ENCODE measurements at places on chromosomes 6 and 20.

DNA sequence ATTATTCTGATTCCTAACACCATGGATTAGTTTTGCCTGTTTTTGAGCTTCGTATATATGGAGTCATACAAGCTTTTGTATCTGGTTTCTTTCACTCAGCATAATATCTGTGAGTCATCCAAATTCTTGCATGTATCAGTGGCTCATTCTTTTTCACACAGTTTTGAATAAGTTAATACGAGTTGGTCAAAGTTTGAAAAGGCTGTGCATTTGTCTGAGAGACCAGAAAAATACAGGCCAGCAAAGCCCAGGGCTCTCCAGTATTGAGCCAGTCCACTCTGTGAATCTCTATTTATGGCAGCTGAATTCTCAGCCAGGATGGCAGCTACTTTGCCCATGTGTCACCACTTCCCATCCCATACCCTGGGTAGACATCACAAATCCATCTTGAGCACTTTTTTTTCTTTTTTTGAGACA lies 7.2 kb upstream of the CHMP4B start:
- DNase-seq: no peak

GRCh38 chr20:11181966-11182365 lies 508.2 kb upstream of the JAG1 start:
- DNase-seq: no peak

DNA sequence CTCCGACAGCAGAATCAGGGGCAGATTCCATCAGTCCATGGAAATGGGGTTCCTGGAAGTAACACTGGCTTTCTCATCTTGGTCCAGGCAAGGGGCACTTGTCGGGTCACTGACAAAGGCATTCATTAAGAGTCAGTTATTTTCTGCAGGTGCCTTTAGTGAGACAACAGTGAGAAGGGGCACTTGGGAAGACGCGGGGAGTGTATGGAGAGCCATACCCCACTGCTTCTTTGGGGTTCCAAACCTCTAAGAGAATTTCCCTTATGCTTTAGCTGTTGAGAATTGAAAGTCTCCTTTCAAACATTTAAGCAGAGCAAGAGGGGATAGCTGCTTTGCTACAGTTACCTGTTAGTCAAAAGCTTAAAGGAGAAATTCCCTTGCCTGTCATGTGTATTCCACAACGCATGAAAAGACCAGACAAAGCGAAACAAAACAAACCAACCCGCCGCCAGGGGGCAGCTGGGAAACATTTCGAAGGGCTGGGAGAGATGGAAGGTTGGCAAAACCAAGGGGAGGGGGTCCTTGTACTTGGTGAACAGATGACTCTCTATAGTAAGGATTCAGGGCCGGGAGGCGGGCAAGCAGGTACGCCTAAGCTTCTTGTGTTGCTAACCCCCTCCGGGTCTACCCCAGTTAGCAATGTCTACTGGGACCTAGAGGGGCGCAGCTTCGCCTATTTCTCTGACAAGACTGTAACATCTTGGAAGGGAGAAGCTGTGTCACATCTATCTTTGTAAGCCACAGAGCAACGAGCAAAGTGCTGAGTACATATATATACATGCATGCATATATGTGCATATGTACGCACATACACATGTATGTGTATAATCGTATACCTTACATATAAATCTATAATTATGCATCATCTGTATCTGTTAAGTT lies 474.9 kb upstream of the AGPAT4 start:
- DNase-seq: peak; percentile 33

- DNase-seq: no peak
These were observed 88.2 kb downstream of the NOL4L start for GRCh38 chr20:32496811-32497533.

DNA sequence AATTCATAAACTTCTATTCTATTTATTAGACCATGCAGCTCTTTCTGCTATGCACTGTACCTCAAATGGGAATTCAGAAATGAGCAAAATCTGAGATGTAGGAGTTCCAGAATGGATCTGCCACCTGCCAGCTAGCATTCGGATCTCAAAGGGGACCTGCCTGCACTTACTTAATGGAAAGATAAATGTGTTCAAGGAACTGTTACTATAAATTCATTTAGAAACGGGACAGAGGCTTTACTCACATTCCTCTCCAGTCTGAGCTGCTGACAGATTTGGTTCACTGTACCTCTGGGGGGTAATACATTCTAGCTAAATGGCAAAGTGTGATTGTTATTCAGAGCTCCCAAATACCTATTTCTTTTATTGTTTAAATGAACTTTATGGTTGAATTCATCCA lies 384.1 kb downstream of the GRIK2 start:
- no peak for DNase-seq

GRCh38 chr6:21970569-21971300 lies 326.1 kb downstream of the PRL start:
- no peak for DNase-seq

DNA sequence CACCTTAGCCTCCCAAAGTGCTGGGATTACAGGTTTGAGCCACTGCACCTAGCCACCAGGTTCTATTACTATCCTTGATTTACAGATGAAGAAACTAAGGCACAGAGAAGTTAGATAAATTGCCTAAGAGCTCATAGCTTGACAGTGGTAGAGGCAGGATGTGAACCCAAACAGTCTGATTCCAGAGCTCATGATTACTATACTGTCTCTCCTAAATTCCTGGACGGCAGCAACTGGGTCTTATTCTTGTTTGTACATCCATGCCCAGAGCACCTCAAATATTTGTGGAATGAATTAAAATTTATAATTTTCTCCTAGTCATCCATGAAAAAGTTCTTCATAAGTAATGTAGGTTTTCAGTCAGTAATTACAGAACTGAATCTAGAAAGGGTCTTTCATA lies 15.1 kb downstream of the PDSS2 start:
- DNase-seq: no peak

DNA sequence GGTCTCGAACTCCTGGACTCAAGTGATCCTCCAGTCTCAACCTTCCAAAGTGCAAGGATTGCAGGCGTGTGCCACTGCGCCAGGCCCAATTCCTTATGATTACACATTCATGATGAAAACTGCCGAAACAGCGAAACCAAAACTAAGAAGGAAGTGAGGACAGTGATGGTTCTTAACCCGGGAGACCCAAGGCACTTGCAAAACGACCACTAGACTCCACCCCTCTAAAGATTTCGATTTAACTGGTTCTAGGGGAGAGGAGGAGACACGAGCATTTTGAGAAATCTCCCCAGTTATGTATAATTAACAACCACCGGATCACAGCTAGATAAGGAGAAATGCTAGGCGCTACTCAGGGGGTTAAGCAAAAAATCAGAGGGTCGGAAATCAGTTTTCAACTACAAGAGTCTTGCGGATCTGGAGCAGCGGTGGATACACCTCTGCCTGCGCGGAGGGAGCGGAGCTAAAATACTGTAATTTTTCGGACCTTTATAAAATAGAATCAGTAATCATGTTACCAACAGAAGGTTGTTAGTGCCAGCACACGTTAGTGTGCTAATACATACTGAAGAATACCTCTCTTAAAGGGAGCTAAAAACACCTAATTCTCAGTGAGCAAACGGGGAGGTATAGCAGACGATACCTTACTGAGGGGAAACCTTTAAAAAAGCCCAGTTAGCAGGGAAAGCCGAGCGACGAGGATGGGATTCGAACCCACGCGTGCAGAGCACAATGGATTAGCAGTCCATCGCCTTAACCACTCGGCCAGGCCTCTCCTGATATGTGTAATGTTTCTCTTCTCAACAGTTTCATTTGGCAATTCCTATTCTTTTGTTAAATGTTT lies 60.0 kb upstream of the BTN3A2 start:
- peak; percentile 78 for DNase-seq

DNA sequence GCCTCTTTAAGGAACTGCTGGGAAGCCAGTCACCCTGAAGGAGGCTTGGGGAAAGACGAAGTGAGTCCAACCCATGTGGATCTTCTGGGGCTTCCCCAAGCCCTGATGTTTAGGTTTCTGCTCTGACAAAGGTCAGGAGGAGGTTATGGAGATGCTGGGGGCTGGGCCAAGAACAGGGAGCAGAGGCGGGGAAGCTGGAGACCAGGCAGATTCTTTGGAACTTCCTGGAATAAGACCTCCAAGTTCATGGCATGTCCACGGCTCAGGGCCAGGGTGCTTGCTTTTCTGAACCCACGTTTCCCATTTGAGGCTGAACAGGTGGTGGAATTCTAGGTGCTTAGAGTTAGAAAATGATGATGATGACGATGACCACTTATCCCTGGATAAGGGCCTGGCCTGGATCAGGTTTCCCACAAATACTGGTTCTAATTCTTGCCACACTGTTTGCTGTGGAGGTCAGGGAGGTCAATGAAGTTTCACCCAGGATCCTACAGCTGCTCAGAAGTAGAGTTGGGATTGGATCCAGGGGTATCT lies 30.0 kb upstream of the TGM2 start:
- DNase-seq: no peak

- peak; percentile 93 for DNase-seq
These were observed 36.6 kb upstream of the LTV1 start for GRCh38 chr6:143806282-143807102.

- no peak for DNase-seq
These were observed 147.5 kb downstream of the ERMARD start for GRCh38 chr6:169898788-169899480.

DNA sequence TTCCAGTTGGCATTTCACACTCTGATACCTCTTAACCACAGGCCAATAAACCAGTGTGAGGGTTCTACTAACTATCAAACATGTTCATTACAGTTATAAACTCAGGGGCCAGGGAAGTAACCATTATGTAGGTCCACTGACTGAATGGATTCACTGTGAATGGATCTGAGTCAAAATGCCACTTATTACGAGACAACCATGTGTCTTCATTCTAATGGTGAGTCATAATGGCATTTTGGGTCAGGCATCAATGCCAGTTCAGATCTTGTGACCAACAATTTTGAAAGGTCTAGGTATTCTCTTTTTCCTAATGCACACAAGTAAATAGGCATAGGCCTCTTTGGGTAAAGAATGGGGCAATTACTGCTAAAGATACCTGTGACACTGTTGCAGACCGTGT lies 112.2 kb upstream of the HEY2 start:
- DNase-seq: no peak

DNA sequence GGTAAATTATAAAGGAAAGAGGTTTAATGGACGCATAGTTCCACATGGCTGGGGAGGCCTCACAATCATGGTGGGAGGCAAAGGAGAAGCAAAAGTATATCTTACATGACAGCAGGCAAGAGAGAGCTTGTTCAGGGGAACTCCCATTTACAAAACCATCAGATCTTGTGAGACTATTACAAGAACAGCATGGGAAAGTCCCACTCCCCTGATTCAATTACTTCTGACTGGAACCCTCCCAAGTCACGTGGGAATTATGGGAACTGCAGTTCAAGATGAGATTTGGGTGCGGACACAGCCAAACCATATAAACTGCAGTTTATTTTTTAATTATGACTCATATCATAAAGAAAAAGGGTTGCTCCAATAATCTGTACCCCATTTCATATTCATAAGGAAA lies 22.3 kb upstream of the HLA-DQA2 start:
- DNase-seq: no peak

- DNase-seq: no peak
These were observed 169.5 kb downstream of the TFAP2C start for GRCh38 chr20:56798634-56799033.

DNA sequence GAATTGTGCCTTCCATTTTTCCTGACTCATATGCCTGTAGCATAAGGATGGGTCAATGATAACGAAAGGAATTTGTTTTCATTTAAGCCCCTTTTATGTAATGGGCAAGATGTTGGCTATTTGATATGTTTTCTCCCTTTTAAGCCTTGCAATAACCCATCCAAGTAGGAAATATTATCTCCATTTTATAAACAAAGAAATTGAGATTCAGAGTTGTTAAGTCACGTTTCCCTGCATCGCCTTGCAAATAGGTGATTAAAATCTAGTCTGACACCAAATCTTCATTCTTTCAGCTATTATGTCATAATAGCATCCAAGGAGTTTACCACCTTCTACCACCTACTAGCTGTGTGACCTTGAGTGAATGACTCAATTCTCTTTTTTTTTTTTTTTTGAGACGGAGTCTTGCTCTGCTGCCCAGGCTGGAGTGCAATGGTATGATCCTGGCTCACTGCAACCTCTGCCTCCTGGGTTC lies 7.0 kb downstream of the HNF4A start:
- no peak for DNase-seq

GRCh38 chr20:50038169-50038568 lies 55.4 kb downstream of the SNAI1 start:
- no peak for DNase-seq

DNA sequence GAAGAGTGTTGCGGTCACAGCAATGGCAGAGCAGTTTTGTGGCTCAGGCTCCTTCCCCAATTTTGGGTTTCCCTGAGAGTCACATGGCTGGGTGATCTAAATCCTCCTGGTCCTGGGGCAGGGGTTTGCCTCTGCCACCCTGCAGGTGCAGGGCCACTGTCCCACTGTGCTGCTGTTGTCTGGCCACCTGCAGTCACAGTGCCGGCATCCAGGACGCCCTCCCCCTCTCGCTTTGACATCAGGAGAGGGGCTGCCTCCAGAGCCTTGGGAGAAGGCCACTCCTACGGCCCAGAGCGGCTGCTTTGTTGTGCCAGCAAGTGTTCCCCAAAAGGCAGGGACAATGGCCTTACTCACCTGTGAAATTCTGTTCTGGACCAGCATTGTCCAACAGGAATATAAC lies 449.0 kb downstream of the QKI start:
- DNase-seq: no peak

DNA sequence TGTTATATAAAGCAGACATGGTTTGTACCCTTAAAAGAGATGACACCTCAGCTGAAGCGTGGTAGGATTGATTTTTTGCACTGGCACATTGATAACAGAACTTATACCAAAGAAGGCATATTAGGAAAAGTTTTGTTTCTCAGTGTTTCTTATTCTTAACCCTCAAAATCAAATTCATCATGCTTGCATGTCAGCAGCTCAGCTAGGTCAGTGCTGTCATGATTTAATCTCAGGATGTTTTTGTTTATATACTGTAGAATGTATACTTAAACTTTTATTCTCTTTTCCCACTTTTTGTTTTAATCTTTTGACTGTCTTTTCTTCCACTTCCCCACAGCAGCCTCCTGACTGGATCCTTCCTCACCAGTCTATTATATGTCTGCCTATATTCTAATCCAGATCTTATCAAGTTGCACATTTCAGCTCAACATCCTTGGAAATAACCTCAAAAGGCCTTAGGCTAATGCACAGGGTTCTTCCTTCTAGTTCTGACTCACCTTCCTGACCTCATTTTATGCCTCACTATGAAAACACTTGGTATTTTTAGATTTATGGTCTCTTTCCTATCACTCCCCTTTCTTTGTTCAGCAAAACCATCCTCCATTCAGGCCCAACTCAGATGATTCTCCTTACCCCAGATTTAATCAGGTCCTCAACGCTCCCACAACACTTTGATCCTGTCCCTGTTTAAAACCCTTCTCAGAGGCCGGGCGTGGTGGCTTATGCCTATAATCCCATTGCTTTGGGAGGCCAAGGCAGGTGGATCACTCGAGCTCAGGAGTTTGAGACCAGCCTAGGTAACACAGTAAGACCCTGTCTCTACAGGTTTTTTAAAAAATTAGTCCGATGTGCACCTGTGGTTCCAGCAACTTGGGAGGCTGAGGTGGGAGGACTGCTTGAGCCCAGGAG lies 7.2 kb downstream of the HEBP2 start:
- DNase-seq: peak; percentile 21

DNA sequence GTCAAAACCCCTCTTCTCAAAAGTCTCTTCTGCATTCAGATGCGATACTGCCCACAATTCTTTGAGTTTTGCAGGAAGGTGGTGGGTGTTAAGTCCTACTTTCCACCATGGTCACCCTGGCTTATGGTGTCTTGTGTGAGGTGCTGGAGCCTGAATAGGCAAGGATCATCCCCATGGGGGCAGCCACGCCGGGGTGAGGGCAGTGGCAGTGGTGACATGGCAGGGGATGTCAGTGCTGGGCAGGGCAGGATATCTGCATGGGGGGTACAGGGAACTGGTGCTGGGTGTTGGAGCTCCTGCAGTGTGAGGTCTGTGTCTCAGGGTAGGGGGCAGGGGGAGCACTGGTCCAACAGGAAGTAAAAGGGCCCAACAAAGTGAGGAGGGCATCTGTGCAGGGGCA lies 2.3 kb downstream of the MAS1 start:
- DNase-seq: no peak
